ENCODE measurements at places on chromosomes 7 and 10.

- no peak for DNase-seq
Measured at GRCh38 chr7:119271147-119271779, 1001.7 kb upstream of the KCND2 start.

- no peak for DNase-seq
Measured at GRCh38 chr10:87578842-87579401, 74.2 kb downstream of the MINPP1 start.

- DNase-seq = no peak
Measured at GRCh38 chr7:150867605-150868004, 15.3 kb downstream of the AOC1 start.

DNA sequence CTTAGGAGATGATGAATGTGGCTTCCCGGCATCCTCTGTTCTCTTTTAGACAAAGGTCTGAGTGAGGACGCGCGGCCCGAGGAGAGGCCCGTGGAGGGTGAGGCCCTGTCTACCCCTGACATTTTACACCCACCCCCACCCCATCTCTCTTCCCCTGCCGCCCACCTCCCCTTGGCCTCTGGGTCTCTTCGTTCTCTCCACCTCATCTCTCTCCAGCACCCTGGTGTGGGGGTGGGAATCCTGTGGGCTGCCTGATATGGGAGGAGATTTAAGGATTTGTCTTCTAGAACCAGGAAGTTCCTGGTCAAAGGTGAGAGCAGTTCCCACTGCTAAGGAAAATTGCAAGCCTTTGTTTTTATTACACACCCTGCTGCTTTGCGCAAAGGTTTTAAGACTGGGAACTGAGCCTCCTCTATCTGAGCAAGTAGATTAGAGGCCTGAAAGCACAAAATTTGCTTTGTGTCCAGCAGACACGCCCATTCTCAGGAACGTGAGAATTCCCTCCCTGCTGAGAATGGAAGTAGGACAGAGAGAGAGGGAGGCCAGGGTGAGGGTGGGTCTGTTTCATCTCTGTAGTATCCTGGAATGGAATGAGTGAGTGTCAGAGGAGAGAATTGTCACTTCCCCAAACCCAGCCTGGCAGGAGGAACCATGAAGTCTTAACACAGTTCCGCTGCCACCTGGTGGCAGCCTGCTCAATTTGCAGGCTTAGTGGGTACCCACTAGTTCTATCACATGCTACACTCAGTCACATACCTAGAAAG, 91.2 kb downstream of the GTF2IRD1 start:
- peak; percentile 30 for DNase-seq

DNA sequence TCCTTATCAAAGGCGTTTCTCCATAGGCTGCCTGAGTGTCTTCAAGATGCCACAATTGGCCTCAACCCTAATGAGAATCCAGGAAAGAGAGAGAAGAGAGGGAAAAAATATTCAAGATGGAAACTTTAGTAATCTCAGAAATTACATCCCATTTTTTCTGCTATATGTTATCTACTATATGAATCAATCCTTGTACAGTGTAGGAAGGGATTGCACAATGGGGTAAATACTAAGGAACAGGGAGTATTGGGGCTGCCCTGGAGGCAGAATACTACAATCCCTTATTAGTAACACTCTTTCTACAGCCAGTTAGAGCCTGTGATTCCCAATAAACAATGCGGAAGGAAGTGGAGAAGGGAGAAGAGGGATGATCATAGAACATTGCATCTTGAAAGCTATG, 27.9 kb downstream of the TFPI2 start:
- DNase-seq = no peak

DNA sequence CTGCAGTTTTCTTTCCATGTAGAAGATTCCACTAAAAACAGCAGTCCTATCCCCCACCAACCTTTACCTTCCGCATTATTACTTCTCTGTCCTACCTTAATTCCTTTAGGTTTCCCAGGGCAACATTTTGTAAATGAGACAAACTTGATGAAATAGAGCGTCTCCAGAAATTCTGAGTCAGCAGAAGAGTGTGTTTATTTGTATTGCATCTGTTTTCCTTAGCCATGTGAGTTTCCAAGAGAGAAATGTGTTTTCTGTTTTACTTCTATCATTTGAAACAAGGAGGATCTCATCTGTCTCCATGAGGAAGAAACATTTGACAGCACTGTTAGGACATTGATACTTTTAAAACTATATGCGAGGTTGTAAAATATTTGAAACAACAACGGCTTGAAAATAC, 244.2 kb upstream of the PLXDC2 start:
- DNase-seq = no peak

Measured in activated CD4-positive, alpha-beta T cell treated with anti-CD3 and anti-CD28 coated beads for 24 hours (primary cell).